ENCODE measurements at places on chromosomes 2 and 18.

- DNase-seq: no peak
Observed at GRCh38 chr2:30486655-30487054, 39.6 kb downstream of the LCLAT1 start.

DNA sequence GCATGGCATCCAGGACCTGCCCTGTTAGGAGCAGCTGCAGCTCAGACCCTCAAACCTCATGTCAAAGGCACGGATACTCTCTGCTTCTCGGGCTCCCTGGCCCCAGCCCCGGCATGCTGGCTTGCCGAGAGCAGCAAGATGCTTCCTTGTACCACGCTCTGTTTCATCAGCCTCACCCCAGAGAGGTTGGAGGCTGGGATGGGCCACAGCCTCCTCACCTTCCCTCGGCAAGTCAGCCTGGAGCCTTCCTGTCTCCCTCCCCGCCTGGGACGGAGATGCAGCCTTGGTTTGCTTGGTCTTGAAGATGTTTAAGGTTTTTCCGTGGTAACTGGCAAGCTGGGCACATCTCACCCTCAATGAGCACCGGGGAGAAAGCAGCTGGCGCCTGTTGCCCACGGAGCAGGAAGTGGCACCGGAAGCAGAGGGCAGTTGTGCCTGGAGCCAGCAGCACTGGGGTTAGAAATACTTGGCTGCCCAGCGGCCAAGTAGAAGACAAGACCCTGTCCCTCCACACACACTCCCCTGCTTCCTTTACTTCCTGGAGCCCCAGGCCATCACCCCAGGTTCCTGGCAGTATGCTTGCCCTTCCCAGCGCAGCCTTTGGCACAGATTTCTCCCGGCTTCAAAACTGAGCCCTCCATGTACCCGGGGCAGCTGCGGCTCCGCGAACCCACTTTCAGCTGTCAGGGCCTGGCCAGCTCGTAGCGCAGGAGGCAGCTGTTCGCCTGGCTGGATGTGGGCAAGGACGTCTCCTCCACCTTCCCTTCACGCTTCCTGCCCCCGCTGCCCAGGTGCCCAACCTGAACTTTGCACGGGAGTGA, 17.4 kb downstream of the FBLN7 start:
- no peak for DNase-seq

- peak; percentile 61 for DNase-seq
Observed at GRCh38 chr2:203678971-203679370, 27.5 kb upstream of the CD28 start.

DNA sequence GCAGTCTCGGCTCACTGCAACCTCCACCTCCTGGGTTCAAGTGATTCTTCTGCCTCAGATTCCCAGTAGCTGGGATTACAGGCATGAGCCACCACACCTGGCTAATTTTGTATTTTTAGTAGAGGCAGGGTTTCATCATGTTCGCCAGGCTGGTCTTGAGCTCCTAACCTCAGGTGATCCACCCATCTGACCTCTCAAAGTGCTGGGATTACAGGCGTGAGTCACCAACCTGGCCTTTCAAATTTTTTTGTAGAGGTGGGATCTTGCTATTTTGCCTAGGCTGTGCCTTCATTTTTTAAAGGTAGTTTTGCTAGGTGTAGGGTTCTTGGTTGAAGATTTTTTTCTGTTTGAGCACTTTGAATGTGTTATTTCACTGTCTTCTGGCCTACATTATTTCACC, 6.2 kb downstream of the HAUS1 start:
- peak; percentile 10 for DNase-seq

DNA sequence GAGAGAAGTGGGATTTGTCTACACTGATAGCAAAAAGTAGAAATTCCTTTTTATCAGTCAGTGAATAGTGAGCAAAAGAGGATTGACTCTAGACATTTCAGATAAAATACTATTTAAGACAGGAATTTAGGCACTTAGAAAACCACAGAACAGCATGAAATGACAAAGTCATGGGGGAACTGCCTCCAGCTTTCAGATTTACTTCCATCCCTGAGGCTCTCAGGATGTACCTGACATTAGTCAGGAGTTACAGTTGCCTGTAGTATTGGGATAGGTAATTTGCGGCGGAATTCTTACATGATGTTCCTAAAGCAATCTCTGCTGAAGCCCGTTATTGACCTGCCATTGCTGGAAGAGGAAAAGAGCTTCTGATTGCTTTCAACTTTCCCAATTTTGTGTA, 337.1 kb upstream of the MAP2 start:
- DNase-seq: peak; percentile 44

- DNase-seq: no peak
Observed at GRCh38 chr2:130370490-130370889, 14.6 kb downstream of the PTPN18 start.

GRCh38 chr18:52427521-52428175, 87.7 kb downstream of the DCC start:
- DNase-seq: no peak

Data from foreskin keratinocyte (primary cell).